ENCODE measurements at places on chromosomes 3 and 15.

DNA sequence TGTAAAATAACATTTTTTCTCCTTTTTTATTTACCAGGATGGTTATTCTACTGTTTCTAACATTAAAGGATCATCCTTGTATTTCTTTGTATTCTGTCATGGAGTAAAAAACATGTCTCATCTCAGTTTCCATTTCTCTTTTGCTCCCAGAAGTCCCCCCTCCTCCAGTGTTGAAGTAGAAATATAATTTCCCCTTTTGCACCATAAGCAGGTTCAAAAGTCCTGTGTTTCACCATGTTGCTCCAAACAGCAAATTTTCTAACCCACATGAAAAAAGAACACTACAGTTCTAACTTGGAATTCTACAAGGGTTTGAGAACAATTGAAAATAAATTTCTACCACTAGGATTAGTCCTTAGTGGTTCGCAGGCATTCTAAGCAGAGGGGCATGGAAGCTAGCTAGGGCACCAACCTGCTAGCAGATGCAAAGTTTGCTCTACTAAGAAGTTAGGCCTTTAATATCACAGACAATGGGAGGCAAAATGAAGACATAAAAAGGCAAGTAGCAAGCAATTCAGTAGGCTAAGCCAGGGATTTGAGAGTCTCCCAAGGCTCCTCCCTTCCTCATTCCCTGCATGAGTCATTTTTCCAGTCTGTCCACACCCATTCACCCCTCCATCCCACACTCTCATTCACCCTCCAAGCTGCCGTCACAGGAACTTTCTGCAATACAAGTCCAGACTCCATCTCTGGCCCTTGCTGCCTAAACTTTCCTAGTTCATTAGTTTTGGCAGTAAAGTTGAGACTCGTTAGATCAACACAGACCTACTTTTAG, 2.3 kb upstream of the MBNL1 start:
- no peak for DNase-seq

DNA sequence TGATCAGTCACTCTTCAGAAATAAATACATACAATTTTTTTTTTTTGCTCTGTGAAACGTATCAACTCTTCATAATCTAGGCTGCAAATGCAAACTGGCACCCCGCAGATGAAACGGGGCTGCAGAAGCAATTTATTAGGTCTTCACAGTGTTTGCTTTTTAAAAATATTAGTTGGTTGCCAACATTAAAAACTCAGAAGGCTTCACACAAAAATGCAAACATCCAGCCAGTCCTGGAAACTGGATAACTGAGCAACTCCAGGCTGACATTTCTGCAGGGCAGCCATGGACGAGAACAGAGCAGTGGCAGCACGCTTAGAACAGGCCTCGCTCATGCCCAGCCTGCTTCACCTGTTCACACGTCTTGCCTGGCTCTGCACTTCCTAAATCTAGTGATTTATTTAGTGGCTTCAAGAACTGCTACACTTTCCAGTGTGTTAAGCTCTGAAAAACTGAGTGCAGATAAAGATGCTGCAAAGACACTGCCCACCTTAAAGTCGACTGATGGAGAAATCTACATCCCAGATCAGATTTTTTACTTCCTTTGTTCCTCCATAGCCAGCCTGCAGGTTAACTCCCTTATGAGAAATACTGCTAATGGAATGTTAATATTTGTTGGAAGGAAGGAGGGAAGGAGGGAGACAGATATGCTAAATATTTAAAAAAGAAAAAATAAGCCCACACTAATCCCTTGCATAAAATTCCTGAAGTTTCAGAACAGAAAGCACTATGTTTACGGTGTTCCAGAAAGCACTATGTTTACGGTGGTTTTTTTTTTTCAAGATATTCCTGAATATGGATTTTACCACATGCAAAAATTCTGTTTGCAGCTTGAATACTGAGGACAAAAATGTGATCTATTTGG, 53.6 kb downstream of the SETMAR start:
- no peak for DNase-seq

- no peak for DNase-seq
These were observed 141.7 kb downstream of the ITPR1 start for GRCh38 chr3:4634894-4635293.

DNA sequence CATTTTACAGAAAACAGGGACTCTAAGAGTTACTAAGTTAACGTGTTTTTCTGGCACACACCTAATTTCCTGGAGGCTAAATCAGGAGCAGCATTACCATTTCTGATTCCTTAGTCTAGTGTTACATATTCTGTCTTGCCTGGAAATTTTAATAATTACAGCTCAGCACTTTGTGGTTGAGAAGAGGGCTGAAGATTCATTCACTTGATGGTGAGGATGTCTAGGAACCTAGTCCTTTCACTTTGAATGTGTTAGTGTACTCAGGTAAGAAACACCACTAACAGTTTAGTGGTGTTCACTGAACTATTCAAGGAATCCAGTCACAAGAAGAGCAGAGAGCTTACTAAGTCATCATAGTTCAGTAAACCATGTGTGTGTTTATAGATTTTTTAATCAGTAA, 102.8 kb downstream of the STT3B start:
- no peak for DNase-seq

DNA sequence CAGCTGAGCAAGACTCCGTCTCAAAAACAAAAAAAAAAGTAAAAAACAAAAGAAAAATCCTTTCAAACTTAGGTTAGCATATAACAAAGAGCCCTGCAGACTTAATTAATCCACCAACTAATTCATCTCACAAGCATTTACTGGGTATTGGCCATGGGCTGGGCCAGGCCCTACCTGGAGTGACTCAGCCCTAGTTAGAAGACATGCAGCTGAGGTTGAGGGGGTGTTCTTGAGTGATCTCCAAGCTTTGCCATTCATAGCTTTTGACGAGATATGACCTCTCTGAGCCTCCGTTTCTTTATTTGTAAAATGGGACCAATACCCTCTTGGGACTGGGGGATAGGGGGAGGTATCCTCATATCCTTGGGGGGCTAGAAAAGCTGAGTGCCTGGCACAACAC, 7.8 kb downstream of the FBXL22 start:
- no peak for DNase-seq

DNA sequence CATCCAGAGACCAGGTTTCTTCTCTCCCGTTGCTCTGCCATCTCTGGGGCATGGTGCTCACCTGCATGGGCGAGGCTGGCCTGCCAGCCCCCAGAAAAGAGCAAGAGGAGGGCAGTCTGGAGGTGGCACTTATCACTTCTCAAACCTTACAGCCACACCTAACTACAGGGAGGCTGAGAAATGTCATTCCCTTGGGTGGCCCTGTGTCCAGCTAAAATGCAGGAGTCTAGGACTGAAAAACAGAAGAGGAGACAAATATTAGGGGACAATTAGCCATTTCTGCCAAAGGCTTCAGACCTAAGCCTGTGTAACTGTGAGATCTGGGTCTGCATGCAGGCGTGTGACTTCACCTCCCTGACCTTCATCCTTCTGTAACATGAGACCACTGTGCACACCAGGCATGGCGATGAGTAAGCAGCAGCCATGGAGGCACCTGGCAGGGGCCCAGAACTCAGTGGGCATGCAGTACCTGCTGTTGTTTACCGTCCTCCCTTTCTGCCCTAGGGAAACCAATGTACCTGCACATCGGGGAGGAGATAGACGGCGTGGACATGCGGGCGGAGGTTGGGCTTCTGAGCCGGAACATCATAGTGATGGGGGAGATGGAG, 83.4 kb downstream of the MESD start:
- no peak for DNase-seq

DNA sequence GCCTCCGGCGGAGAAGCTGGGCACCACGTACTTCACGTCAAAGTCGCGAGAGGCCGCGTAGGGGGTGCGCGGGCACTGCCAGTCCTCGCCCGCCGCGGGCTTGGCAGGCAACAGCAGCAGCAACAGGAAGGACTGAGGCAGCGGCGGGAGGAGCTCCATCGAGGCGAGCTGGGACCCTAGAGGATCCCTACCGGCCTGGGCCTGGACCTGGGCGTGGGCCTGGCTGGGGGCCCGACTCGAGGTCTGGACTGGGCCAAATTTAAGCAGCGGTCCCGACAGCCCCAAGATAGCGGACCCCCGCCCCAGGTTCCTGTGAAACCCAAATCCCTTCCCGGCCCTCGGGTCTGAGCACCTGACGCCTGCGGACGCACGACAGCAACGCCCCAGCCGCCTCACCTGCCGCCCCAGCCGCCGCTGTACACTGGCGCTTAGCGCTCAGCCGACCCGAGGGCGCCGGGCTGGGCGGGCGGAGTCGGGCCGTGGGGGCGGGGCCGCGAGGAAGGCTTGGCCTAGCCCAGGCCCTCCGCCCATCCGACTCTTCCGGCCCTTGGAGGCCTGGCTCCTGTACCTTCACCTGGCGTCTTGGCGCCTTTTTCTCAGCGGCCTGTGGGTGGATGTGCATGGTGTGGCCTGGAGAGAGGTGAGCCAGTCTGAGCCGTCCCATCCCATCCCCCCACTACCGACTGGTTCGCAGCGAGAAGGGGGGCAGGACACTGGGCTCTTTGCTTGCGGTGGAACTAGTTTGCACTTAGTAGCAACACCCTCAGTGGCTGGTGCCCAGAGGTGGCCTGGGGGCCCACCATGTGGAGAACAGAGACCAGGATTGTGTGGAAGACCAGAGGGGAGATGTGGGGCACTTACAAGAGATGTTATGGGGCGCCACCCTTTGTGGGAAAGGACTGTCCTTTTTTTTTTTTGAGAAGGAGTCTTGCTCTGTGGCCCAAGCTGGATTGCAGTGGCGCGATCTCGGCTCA, at the start of gene MST1R:
TSS of gene MST1R (minus strand) at position 423 of the 974 bp plus-strand sequence. CDS start at position 159, 264 bp downstream.
- DNase-seq = peak; percentile 86

- no peak for DNase-seq
These were observed 151.0 kb downstream of the OXSM start for GRCh38 chr3:25940935-25941334.

- DNase-seq = no peak
These were observed 8.7 kb upstream of the MCCC1 start for GRCh38 chr3:183108001-183108449.

DNA sequence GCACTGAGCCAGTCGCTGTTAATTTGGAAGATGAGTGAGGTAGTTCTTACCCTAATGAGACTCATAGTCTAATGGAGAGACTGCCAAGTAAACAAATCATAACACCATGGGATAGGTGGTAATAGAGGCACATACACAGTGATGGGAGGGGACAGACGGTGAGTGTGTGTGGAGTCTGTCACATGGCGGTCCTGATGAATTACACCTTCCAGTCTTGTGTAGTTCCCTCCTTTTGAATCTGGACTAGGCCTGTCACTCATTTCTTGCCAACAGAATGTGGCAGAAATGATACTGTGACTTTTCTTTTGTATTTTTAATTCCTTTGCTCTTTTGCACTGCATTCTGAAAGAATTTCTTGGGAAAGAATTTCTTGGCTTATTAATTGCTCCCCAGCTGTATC, 78.1 kb downstream of the NR1D2 start:
- no peak for DNase-seq

DNA sequence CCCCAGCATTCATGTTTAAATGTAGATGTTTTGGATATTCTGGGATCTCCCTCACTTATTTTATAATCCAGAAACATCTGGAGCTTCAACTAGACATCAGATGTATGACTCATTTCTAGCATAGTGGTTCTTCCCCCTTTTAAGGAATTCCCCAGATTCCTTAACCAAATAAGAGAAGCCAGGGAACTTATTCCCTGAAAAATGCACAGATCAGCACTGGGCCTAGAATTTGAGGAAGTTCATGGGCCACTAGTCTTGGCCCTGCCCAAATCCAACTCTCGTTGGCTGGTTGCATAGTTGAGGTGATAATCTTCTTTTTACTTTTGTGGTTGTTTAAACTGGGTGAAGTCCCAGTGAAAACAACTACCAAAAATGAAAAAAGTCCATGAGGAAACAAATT, 20.4 kb downstream of the RARRES1 start:
- no peak for DNase-seq

DNA sequence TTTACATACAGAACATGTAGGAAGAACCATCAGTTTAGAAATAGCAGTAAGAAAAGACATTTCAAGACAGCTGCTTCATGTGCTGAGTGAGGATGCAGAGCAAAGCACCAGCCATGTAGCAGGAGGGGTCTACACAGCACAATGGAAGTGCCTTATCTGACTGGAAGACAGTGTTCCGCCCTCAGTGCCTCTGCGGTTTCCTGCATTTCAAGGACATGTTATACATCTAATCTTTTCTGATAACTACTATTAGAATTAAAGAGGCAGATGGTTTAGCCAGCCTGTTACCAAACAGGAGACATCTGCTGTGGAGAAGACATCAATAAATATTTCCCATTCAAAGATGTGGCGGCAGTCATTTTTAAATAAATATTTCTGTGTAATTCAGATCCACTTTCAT, 10.6 kb downstream of the LSG1 start:
- no peak for DNase-seq

DNA sequence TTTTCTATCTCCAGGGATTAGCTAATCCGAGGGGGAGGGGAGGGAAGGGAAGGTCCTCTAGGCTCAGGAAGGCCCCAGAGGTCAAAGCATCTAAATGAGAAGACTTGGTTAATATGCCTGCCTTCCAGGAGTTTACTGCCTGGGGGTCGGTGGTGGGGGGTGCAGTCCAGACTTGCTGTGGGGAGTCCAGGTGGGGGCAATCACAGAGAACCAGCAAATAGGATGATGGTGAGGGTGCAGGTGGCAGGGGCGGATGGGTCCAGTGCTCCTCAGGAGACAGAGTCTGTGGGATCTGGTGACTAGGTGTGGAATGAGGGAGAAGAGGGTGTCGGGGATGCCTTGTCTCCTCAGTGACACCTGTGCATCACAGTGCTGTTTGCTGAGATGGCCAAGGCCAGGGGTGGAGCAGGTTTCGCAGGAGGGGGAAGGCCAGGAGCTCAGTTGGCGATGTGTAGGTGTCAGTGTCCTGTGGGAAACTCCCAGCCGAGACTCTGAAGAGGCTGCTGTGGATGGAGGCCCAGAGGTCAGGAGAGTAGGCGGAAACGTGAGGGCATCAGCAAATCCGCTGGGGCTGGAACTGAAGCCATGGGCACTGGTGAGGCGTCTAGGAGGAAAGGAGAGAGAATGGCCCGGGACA, 8.1 kb downstream of the CFAP100 start:
- DNase-seq = no peak

GRCh38 chr3:53169832-53170324, 8.9 kb downstream of the PRKCD start:
- no peak for DNase-seq

- DNase-seq = no peak
These were observed 13.0 kb upstream of the PIGZ start for GRCh38 chr3:196981657-196982056.

- DNase-seq = no peak
These were observed 11.6 kb upstream of the MUC4 start for GRCh38 chr3:195823280-195823679.

DNA sequence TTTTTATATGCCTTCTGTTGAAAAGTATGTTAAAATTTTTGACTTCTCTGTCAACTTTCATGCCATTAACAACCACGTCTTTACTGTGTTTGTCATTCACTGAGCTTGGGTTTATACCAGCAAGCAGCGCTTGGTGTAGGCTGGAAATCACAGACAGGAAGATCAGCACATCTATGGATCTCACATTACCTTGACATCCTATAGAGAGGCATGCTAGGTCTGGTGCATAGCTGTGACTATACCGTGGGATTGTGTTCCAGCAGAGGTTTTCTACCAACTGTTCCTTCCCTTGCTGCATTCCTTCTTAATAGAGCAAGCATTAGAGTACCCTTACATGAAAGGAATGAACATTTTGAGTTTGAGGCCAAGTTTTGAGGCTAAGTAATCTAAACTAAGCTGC, 53.0 kb downstream of the DZIP3 start:
- DNase-seq = no peak

GRCh38 chr3:169362301-169362700, 301.2 kb downstream of the MECOM start:
- no peak for DNase-seq

GRCh38 chr3:177333533-177334520, 136.5 kb upstream of the TBL1XR1 start:
- no peak for DNase-seq

Measured in activated T-cell treated with anti-CD3 and anti-CD28 coated beads, Interleukin-2, amount 50 U/mL, for 1 hour (primary cell).